Stimulated activated CD8-positive, alpha-beta memory T cell treated with anti-CD3 and anti-CD28 coated beads, Interleukin-4, amount 100 ng/mL, for 24 hours (primary cell): ENCODE measurements at places on chromosomes 2 and 18.

- no peak for DNase-seq
Observed at GRCh38 chr18:62614494-62614893, 91.7 kb downstream of the ZCCHC2 start.

- DNase-seq, result no peak
Observed at GRCh38 chr2:156452971-156453370, 16.8 kb downstream of the GPD2 start.

GRCh38 chr2:82652117-82652516 lies 1807.0 kb downstream of the SUCLG1 start:
- DNase-seq, result no peak

DNA sequence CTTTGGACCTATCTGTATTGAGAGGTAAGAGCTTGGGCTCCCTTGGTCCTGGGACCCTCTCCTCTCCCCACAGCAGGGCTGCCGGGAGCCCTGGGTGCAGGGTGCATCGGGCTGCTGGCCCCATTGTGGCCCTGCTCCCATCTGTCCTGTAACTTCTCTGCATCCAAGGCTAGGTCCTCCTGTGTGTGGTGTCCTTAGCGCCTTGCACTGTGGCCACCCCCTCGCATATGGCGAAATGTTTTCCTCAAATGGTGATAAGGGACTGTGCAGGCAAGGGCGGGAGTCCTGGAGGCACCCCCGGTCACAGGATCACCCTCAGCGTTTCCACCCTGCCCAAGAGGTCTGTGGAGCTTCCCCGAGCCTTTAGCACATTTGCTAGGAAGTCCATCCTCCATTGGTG lies 208.2 kb downstream of the SH3RF3 start:
- DNase-seq, result no peak

DNA sequence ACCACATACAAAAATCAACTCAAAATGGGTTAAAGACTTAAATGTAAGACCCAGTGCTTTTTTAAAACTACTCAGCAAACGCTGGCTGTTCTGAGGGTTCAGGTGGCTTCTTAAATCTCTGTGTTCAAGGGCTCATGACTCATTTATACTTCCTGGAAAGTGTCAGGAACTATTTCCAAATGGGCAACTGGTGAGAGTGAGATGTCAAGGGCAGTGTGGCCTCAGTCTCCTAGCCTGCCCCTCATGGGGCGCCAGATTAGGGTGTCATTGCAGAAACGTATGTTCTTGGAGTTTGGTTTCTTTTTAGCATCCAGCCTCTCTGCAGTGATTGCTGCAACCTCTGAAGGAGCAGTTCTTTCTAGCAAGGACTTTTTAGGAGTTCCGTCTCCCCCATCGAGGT lies 485.4 kb downstream of the TNS1 start:
- no peak for DNase-seq

DNA sequence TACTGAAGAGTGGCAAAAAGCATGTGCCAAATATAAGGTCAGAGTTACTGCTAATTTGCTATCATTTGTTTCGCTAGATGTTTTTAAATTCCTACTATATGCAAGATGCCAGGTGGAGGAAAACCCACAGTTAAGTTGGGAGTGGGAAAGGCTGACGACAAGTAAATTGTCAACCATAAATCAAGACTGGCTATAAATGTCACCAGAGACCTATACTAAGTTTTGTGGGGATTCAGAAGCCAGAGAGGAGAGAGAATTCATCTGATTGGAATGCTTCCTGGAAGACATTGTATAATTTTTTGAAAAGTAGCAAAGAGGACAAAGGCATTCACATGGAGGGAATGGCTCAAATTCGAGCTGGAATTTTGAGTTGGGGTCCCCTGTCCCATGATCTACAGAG lies 64.3 kb downstream of the CFAP221 start:
- no peak for DNase-seq

DNA sequence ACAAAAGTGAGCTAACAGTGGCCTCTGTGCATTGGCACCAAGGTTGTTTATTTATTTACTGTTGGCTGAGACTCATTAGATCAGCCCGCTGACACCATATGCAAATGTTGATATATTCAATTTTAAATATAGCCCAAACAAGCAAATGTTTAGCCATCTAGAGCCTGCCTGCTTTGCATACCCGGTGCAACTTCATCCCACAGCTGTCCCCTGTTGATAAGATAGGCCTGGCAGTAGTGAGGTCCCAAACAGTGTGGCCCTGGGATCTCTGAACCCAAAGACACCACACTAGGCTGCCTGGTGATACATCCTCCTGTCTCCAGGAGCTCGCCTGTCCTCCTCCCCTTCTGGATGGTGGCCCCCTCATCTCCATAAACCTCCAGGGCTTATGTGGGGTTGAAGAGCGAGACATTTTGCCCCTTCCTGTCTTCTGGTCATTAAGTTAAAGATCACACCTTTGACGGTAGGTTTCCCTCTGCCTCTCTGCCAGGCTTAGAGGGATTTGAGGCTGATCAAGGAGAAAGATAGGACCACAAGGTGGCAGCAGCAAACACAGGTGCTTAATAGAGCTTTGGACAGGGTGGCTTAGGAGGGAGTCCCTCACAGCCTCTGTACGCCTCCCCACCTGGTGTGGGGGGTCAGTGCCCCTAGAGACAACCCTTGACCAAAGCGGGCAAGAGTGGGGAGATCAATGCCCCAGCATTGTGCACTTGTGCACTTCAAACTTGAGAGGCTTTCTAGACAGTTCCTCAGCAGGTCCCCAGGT lies 23.7 kb upstream of the MYO5B start:
- no peak for DNase-seq

DNA sequence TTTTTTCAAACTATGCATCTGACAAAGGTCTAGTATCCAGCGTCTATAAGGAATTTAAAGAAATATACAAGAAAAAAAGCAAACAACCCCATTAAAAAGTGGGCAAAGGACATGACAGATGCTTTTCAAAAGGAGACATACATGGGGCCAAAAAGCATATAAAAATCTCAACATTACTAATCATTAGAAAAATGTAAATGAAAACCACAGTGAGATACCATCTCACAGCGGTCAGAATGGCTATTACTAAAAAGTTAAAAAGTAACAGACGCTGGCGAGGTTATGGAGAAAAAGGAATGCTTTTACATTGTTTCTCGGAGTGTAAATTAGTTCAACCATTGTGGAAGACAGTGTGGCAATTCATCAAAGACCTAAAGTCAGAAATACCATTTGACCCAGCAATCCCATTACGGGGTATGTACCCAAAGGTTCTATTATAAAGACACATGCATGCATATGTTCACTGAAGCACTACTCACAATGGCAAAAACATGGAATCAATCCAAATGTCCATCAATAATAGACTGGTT lies 643.1 kb upstream of the LRRTM1 start:
- no peak for DNase-seq

DNA sequence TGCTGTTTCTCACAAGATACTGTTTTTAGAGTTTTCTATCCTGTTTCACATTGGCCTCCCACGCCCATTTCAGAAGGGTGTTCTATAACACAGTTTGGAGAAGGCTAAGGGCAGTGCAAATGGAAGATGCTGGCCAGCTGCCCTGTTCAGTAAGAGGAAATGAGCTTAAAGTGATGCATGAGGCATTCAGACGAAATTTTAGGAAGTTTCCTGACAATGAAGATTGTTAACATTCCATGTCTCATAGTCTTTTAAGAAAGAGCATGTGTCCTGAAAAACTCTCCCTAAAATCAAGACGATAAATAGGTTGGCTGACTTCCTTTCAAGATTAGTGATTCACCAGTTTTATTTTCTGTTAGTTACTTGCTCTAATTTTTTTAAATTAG lies 484.2 kb upstream of the NRP2 start:
- no peak for DNase-seq

DNA sequence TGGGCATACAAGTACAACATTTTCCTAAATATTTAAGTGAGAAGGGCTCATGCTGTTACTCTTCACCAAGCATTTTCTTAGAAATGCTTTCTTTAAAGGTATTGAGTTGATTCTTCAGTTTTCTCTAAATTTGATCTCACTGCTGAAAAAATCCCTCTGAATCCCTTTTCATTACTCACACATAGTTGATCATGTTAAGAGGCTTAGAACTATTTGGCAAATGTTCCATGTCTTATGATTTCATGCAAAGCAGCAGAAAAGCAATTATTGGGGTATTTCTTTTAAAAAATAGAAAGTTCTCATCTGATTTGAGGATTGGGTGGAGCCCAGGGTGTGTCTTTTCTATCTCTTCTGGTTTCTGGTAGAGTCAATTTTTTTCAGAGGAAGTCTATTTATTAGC lies 1079.8 kb upstream of the ZEB2 start:
- no peak for DNase-seq

DNA sequence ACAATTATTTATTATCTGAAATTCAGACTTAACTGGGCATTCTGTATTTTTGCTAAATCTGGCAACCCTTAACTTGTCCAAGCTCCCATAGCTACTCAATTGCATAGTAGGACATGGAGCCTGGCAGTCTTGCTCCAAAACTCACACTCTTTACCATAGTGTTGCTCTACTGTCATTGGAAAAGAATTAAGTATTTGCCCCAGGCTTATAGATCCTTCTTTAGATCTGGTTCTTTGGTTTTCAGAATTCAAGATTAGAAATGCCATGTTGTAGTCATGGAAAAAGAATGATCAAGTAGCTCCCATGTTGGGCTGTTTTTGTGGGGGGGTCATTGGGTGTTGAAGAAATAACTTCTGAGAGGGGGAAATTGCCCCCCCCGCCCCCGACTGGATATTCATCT lies 240.9 kb downstream of the WDPCP start:
- no peak for DNase-seq

DNA sequence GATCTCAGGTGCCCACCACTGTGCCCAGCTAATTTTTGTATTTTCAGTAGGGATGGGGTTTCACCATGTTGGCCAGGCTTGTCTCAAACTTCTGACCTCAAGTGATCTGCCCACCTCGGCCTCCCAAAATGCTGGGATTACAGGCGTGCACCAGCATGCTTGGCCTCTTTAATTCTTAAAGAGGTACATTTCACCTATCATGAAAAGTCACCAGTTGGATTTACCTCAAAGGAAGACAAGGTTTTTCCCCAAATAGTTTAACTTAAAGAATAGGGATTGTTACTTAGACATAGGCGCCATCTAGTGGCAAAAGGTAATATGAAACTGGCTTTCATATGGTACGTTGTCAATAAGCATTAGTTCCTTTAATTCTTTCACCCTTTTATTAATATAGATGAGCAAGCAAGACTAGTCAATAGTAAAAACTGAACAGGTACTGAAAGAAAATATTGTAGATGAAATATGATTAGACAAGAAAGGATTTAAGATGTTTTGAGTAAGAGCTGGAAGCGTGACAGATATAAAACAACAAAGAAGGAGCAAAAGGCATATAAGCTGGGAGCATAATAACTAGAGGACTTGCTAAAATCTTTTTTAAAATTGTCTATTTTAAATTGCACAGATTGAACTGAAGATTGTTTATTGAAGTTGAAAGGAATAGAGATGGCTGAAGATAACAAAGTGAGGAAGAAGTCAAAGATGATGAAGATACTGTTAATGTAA lies 35.0 kb upstream of the PSMD14 start:
- DNase-seq, result no peak

DNA sequence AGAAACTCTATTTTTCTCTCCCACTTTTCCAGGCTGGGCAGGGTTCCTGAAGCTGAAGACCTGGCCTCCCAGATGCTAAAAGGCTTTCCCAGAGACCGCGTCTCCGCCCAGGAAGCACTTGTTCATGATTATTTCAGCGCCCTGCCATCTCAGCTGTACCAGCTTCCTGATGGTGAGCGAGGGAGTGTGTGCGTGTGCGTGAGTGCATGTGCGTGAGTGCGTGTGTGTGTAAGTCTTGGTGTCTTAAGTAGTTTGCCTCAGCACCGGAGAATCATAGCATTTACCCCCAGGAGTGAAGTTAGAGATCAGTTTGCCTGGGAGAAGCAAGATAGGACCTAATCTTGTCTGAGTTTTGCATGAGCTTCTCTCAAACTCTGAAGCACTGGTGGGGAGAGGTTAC lies 73.7 kb downstream of the CDK15 start:
- no peak for DNase-seq

DNA sequence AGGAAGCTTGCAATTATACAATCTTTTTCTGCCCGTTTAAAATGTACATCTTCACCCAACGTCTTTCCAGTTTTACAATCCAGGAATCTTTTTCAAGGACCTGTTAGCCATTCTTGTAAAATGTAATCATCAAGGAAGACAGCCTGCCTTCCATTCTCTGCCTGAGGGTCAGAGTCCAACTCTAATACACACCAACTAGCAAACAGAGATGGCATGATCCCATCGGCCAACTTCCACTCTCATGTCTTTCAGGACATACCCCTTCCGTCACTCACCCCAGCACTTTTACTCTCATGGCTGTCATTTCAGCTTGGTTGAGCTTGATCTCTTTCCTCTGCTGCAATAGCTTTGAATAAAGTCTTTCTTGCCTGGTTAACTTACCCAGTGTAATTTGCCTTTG lies 172.5 kb upstream of the NETO1 start:
- DNase-seq, result no peak

- DNase-seq, result peak; percentile 35
Observed at GRCh38 chr2:73931531-73932500, 5.1 kb downstream of the DGUOK start.

GRCh38 chr2:159155791-159156190 lies 130.7 kb downstream of the WDSUB1 start:
- DNase-seq, result no peak

- DNase-seq, result no peak
Observed at GRCh38 chr2:164675027-164675426, 53.7 kb upstream of the GRB14 start.

GRCh38 chr2:217049422-217049821 lies 189.6 kb upstream of the TNP1 start:
- no peak for DNase-seq

GRCh38 chr18:56568986-56569385 lies 69.4 kb downstream of the TXNL1 start:
- no peak for DNase-seq

DNA sequence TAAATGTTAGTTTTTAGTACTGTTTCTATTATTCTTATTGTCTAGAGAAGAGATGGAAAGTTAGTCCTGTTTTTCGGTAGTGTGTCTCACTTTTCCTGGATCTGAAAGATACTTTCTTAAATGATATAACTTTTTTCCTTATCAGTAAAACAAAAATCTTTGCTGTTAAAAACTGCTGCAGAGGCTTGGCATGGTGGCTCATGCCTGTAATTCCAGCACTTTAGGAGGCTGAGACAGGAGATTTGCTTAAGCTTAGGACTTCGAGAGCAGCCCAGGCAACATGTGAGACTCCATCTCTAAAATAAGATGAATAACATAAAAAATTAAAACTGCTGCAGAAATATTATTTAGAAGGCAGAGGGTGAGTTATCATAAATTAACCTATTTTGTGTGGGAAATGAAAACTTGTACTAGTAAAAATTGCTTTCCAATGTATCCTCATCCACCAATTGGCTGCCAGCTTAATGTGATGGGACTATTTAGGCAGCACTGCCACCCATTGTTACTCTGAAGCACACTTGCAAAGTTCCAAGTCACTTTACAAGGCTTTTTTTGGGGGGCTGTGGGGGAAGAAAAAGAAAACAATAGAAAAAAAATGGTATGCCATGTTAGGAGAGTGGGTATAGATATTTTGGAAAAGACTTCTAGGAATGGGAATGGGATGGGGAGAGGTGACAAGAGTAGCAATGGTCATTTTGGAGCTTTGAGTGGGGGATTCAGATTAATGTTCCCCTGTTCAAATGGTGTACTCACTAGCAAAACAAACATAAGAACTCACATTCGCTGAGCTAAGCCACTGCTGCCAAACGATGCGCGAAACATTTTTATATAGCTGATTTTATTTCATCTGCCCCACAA lies 62.7 kb downstream of the MEIS1 start:
- no peak for DNase-seq

GRCh38 chr18:64171576-64171975 lies 22.7 kb upstream of the LINC00305 start:
- DNase-seq, result no peak
